Astrocyte (in vitro differentiated cells and primary cell): ENCODE measurements at places on chromosomes 3 and 15.

DNA sequence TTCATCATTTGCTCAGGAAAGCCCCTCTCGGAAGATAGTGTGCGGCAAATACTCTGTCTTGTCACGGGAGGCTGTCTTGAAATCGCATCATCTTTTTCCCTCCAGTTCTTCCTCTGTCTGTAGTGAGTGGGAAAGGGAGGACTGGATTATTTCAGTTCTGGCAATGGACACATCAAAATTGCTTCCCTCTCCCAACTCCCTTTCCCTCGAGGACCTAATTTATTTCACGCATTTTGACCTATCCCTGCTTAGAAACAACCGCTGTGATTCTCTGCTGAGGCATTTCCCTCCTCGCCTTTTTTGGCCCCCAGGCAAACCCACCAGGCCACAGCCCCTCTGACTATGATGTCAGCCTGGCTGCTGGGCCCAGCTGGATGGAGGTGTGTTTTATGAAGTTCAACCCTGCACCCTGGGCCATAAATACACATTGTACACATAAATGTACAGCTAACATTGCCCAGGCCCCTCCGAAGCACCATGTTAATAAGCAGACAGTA, 138.7 kb upstream of the LRTM1 start:
- no peak for DNase-seq

DNA sequence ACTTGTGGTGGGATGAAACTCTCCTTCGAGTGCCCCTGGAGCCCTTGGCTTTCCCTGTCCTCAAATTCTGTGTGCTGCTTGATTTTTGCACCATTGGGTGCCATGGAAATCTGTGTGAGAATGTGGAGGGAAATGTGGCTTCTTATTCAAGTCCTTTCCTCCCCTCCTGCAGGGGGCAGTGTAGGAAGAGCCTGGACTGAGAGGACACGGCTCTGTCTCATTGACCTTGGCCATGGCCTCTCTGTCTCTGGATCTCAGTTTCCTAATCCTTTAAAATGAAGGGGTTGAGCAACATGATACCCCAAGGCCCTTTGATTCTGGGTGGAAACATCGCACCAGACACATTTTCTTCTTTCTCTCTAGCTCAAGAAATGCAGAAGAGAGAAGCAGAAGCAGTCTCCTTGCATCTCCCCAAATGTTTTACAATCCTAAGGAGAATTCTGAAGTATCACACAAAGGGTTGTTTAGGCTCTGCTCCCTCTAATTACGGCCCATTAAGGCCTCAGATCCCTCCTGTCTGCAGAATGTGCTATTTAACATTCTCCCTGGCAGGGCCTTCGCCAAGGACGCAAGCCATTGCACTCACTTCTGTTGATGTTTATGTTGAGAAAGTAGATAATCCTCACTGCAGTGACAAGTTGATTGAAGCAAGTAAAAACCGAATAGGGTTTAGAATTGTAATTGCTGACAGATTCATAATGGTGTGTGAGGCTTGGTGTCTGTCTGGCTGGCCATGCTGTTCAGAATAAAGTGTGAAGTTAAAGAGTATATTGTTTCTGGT, 169.1 kb downstream of the TPRG1 start:
- no peak for DNase-seq

DNA sequence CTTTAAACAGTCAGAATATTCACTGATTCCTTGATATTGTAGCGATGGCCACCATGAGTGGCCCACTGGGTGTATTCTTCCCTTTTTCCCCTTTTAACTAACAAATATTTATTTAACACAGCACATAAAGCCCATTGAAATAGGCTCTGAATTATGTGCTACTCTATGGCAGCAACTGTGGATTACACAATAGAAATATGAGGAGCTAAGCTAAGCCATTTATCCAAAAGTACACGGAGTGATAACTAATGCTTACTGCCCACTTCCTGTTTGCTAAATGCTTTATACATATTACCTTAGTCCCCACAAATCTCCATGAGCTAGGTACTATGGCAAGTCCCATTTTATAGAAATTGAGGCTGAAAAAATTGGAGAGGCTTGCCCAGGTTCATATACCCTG, 17.9 kb downstream of the ILDR1 start:
- no peak for DNase-seq

DNA sequence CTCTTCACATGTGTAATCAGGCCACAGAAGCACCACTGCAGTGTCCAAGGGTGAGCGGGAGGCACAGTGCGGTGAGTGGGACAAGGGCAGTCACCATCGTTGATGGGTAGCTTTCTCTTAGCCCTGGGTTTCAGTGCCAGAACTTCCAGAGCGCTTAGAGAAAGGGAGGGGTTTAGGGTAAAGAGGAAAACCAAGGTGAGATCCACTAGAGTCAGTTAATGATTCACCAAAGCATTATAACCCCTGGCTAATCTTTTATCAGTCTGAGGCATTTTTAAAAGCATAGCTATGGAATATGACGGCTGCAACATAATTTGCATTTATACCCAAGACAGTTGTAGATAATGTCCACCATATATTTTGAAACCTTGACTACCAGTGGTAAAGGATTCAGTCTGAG, 94.8 kb downstream of the SHQ1 start:
- DNase-seq, result no peak

DNA sequence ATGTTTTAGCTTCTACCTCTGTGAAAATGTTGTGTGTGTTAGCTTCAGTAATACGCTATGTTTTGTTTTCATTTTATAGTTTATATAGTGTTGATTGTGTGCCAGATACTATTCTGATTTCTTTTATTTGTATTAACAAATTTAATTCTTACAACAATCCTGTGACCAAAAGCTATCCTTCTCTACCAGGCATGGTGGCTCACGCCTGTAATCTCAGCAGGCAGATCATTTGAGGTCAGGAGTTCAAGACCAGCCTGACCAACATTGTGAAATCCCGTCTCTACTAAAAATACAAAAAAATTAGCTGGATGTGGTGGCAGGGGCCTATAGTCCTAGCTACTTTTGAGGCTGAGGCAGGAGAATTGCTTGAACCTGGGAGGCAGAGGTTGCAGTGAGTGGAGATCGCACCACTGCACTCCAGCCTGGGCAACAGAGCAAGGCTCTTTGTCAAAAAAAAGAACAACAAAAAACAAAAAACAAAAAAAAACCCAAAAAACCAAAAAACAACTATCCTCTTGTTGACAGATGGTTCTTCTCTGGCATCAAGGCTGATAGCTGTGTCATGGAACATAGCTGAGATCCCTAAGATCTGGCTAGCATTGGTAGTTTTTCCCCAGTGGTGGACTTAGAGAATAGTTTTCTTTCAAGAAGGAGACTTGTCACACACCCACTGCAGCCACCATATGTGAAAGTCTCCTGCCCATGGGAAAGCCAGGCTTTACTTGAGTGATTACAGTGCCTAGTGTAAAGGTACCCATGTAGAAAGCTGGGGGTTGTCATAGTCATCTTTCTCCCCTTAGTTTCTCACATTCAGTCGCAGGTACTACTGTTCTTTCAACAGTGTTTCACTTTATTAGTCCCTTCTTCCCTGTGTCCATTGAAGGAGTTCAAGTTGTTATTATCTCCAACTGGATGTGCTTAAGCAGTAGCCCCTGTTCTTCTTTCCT, 116.5 kb downstream of the UBE2E2 start:
- DNase-seq, result no peak

DNA sequence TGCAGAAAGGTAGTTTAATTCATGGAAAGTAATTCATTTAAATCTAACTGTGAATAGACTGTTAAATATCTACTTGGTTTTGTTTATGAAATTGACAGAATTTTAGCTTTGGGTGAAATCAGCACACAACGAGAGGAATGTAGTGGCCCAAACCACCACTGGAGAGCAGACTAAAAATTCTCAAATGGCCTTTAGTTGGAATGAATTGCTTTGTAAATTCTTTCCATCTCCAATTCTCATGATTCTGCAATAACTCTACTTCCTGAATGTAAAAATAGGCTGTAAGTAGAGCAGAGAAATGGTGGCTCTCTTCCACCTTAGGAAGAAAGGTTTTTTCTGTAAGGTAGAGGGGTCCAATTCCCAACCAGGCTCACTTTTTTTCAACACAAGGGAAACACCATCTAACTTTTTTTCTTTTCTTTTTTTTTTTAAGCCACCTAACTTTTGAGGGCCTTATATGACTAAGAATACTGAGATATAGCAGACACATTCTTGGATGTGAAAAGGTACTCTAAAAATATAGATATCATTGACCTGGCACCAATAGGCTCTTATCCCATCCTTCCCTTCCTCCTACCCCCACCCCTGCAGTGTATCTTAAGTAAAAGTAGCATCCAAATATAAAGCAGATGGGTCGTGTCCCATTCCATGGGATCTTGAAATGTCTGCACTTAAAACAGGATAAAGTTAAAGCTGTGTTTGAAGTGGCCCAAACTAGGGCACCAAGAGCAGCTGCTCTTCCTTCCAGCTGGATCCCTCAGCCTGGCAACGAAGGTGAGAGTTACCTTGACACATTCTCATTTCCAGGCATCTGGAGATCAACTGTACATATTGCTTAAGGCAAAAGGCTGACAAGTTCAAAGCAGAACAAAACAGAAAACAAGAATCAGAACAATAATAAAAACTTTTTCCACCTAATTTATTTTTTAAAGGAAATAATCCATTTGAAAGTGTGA, 194.1 kb downstream of the TPRG1 start:
- DNase-seq, result peak; percentile 21
